ENCODE measurements at places on chromosomes 5 and 9. TPM values are rescaled to one million over a fixed set of nuclear protein-coding genes. Genes with fewer than 3 reads are reported as not detected.

TRPM3 gene
- total RNA-seq: under 0.01 TPM

ZNF366 gene
- total RNA-seq: under 0.01 TPM

PCDHA4 gene
- 0.32 TPM for total RNA-seq

SHB gene
- total RNA-seq: 19.9 TPM

C9 gene
- not detected for total RNA-seq

NEURL1B gene
- total RNA-seq: 2.9 TPM

SLC23A1 gene
- not detected for total RNA-seq

APBA1 gene
- total RNA-seq: 11.2 TPM

RECK gene
- total RNA-seq: 32.8 TPM

OTP gene
- total RNA-seq: not detected

ADAMTS13 gene
- 1.3 TPM for total RNA-seq

SMC5 gene
- 39.3 TPM for total RNA-seq

LTC4S gene
- total RNA-seq: not detected

FPGS gene
- 77.7 TPM for total RNA-seq

SCGB3A1 gene
- total RNA-seq: not detected

C9orf152 gene
- total RNA-seq: not detected

DMRT2 gene
- total RNA-seq: not detected

PCDHGB2 gene
- total RNA-seq: 2.3 TPM

F12 gene
- total RNA-seq: 0.43 TPM

AP3B1 gene
- total RNA-seq: 113 TPM

LOX gene
- 91.1 TPM for total RNA-seq

GLDC gene
- total RNA-seq: 0.32 TPM

FAT2 gene
- total RNA-seq: not detected

SLC6A3 gene
- not detected for total RNA-seq

IL13 gene
- not detected for total RNA-seq

SPEF2 gene
- 4.3 TPM for total RNA-seq

SLC25A2 gene
- 0.64 TPM for total RNA-seq

UBQLN1 gene
- total RNA-seq: 97.0 TPM

NSUN2 gene
- 46.2 TPM for total RNA-seq

TBC1D9B gene
- 70.0 TPM for total RNA-seq

CEP72 gene
- total RNA-seq: 3.2 TPM

FOXD4 gene
- total RNA-seq: 0.43 TPM

PCDHB8 gene
- total RNA-seq: under 0.01 TPM

RNF208 gene
- total RNA-seq: not detected

RLN2 gene
- 0.43 TPM for total RNA-seq

ANKRD55 gene
- under 0.01 TPM for total RNA-seq

ORM1 gene
- not detected for total RNA-seq

CYSTM1 gene
- 9.5 TPM for total RNA-seq

GABRA1 gene
- not detected for total RNA-seq

SPATA31E1 gene
- not detected for total RNA-seq

SPINK7 gene
- total RNA-seq: not detected

DRD1 gene
- total RNA-seq: under 0.01 TPM

SNX2 gene
- total RNA-seq: 65.4 TPM

CNTFR gene
- not detected for total RNA-seq

C5orf47 gene
- not detected for total RNA-seq

UGT3A2 gene
- not detected for total RNA-seq

AK8 gene
- total RNA-seq: 0.32 TPM

SUB1 gene
- 142 TPM for total RNA-seq

IGIP gene
- total RNA-seq: 7.8 TPM

All from fibroblast of villous mesenchyme (primary cell).